ENCODE measurements at places on chromosomes 12 and 14.

DNA sequence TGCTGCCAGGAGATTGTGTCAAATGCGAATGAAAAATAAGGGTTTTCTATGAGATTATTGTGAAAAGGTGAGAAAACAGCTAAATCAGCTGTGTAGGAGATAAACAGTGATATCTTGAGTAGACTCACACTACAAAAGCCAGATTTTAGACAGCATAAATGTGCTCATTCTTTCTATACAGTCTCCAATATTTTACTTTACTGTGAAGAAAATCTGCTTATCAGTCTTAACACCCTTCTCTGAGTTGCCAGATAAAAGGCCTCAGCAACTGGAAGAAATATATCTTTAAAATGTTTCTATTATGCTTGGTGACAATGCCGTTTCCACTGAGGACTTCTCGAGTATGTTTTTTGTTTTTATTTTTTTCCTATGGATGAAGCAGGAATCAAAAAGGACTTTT is 47.0 kb upstream of the PTCSC3 start:
- no peak for DNase-seq

- DNase-seq: no peak
Observed at GRCh38 chr12:6294156-6295093, 16.1 kb upstream of the PLEKHG6 start.

- no peak for DNase-seq
Observed at GRCh38 chr12:75460204-75460603, 20.4 kb upstream of the GLIPR1 start.

DNA sequence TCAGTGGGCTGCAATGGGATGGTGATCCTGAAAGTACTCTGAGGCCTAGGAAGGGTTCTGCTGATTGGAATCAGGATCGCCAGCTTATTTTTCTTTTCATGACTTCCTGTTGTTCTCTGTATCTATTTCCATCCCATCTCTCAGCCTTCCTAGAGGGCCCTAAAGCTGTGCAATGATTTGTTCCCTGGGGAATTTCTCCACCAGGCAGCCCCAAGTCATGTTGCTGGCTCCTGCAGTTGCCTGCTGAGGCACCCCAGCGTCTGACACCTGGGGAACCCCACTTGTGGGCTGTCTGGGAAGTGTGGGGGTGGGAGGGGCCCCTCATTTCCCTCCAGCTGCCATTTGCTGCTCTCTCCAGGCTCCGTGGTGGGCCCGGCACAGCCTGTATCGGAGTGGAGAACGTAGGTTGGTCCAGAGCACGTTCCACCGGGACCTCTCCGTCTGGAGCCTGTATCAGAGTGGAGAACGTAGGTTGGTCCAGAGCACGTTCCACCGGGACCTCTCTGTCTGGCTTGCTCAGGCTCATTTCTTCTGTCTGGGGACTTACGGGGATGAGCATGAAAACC is 138.3 kb downstream of the TSPAN9 start:
- DNase-seq: no peak

- no peak for DNase-seq
Observed at GRCh38 chr12:107660861-107661415, 24.7 kb upstream of the PWP1 start.

DNA sequence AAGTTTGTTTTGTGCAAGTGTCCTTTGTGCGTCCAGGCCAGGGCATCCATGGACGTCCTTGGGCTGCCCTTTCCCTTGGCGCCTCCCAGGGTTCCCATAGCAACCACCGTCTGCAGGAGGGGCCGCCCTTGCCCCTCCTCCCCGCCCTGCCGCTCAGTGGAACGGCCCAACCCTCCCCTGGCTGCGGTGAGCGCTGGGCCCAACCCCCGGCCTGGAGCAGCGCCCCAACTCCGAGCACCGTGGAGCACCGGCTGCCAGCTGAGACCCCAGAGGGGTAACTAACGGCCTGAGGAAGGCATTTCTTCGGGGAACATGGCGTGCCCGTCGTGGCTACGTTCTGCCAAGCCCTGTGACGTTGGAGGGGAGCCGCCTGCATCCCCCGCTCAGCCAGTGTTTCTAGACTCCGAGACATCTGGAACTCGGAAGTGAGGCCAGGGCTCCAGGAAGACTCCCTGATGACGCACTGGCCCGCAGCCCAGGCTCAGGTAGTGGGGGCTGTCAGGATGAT is 5.3 kb upstream of the ACACB start:
- peak; percentile 91 for DNase-seq

- DNase-seq: no peak
Observed at GRCh38 chr14:65962952-65963351, 523.2 kb upstream of the CCDC196 start.

- DNase-seq: no peak
Observed at GRCh38 chr14:20110438-20110837, at the start of gene OR4K17. Gene OR4K17 (plus strand): TSS chr14:20110739. CDS start chr14:20117500, 6,761 bp downstream.

DNA sequence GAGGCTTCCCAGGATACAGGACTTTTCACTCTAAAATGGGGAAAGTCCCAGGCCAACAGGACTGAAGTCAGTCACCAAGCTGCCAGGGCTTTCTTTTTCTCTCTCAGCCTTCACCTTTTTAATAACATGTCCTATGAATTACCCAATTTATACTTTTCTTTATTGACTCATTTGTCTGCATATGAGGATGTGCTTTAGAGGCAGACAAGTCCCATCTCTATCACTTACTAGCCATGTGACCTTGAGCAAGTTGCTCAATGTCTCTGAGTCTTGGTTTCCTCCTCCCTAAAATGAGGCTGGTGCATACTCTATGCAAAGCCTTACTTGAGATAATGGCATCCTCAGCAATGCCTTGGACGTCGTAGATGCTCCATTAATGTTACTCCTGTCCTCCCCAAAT is 98.1 kb upstream of the TMPO start:
- DNase-seq: no peak

GRCh38 chr12:76094754-76095153 is 10.3 kb upstream of the NAP1L1 start:
- no peak for DNase-seq

DNA sequence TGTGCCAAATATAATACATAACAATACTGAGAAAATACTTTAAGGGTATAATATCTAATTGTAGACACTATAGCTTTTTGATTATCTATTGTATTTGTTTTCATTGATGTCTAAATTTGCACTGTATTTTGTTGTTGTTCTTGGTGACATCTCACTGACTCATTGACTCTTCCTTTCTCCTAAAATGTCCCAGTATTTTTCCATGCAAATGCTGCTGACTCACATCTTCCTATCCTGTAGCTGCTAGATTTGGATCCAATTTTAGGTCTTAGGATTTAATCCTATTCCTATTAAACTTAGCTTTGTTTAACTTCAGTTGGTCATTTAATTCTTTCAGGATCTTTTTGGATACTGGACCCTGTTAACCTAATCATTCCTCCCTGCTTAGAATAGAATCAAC is 148.5 kb downstream of the TMTC2 start:
- DNase-seq: peak; percentile 65

DNA sequence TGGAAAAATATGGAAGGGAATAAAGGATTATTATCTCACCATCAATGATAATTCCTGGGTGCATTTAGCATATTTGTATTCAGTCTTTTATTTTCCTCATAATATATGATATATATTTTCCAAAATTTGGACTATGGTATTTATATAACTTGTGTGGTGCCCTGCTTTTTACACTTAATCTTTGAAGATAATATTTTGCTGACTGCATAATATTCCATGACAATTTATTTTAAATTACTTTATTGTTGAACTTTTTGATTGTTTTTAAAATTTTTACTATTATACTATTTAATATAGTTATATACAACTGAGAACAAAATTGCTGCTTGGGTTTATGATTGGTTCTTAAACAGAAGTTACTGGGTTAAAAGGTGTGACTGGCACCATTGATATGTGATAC is 212.3 kb downstream of the TTC6 start:
- DNase-seq: no peak

DNA sequence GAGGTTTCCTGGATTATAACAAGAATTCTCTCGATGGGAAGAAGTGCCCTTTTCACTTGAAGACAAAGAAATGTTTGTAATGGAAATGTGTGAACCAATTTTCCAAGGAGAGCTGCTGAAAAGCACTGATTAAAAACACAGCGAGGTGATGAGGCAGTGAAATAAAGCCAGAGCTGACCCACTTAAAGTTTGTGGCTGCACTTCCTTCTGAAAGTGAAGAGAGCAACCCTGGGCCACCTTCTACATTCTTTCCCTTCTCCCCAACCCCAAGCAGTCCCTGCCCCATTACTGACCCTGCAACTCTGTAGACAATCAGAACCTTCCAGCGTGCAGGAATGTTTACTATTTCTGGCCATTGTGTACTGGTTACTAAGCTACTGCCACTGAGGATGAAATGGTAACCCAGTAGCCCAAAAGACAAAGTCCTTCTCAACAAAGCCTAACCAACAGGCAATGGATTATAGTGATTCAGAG is 173.9 kb downstream of the TTC7B start:
- no peak for DNase-seq

DNA sequence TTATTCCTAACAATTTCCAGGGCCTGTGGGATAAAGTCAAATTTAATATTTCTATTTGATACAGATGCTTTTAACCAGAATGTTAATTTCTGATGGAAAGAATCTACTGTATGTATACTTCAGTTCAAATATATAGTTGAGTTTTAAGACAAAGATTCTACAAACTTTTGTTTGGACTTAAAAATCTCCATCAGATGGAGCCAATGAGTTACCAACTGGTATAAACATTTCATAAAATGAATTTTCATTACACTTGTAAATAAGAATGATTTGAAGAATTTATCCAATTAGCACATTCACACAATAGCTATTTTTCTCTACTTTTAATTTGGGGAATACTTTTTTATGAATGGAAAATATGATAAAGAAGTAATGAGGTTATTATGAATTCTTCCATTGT is 425.2 kb upstream of the MIS18BP1 start:
- DNase-seq: no peak

- DNase-seq: no peak
Observed at GRCh38 chr12:99154216-99154982, 493.2 kb upstream of the GARIN6 start.

- no peak for DNase-seq
Observed at GRCh38 chr12:9973949-9974348, 2.7 kb downstream of the CLEC12A start.

- DNase-seq: no peak
Observed at GRCh38 chr14:36768638-36769337, 107.1 kb downstream of the PAX9 start.

DNA sequence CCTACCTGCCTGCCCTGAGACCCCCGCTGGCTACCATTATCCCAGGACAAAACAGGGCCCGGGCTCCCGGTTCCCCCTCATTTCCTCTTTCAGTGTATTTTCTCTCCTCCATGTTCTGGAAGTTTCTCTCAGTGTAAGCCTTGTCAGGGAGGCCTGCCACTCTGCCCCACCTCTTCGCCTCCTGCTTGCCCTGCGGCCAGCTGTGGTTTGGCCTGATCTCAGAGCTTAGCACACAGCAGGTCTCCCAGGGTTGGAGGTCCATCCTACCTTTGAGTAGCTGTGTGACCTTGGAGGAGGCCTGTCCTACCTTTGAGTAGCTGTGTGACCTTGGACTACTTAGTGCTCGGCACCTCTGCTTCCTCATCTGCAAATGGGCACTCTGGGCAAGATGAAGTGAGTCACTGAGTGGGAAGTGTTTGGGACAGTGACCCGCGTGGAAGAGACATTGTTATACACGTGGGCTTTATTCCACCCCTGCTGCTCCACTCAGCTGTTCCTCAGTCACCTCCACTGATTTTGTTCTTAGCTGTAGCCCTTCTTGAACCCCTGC is 212.7 kb downstream of the ZFP36L1 start:
- no peak for DNase-seq

- no peak for DNase-seq
Observed at GRCh38 chr12:120862664-120863063, 41.5 kb downstream of the SPPL3 start.

DNA sequence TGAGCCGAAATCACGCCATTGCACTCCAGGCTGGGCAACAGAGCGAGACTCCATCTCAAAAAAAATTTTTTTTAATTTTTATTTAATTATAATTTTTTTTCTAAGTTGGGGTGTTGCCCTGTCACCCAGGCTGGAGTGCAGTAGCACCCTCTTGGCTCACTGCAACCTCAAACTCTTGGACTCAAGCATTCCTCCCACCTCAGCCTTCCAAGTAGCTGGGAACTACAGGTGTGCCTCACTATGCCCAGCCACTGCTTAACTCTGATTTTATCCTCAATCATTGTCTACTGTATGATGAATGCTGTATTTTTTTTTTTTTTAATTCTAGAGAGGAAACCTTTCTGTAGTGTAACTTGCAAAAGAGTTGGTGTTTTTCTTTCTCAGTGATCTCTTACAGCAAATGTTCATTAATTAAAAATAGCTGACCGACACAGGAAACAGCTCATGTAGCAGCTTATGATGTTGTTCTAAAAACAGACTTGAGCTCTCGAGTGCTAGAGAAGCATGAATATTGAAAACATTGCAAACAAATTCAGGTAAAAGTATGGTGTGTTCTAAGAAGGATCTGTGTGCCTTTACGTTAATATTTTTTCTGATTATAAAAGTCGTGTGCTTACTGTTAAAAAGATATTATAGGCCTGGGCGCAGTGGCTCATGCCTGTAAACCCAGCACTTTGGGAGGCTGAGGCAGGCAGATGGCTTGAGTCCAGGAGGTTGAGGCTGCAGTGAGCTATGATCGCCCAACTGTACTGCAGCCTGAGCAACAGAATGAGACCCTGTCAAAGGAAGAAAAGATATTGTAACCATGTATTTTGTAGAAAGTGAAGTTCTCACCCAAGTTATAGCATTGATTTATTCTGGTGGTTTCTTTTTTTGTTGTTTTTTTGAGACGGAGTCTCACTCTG is 68.9 kb downstream of the FGD4 start:
- no peak for DNase-seq

DNA sequence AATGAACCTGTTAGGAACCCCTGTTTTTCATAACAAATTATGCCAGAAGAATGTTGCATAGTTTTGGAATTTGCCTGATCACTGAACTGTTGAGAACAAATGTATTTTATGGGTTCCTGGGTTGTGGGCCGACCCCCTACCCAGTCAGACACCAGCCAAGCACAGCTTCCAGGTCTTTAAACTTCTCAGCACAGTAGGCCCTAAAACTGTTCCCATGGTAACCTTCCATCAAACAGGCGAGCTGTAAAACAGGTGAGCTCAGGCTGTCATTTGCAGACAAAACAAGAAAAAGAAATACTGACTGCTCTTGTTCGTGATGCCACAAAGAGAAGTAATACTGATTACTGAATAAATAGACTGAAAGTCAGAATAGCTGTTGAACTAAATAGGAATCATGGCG is 147.0 kb downstream of the PTPRO start:
- DNase-seq: no peak

DNA sequence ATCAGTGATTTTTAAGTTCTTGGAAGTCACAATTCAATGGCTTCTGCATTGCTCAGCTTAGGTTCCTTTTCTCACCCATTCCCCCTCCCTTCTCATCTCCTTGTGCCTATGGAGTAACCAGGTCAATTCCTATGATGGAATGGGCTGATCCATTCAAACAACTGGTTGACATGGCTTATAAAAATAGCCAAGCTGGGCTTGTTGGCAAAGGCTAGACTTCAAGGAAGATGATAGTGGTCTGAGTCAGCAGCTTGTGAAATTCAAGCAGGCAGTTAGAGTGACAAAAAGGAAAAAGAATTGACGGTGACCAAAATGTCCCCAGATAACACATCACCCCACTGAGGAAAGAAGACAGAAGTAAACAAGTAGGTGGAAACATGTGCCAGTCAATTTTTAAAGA is 119.9 kb upstream of the PCED1B start:
- DNase-seq: peak; percentile 65

- DNase-seq: peak; percentile 32
Observed at GRCh38 chr12:107318806-107319532, 225.6 kb upstream of the CRY1 start.

- DNase-seq: peak; percentile 98
Observed at GRCh38 chr14:23320584-23321571, at the start of gene PABPN1. Gene PABPN1 (plus strand): TSS chr14:23321457. CDS start chr14:23321470, 13 bp downstream.

All from GM03348 (cell line).